Left ventricle myocardium inferior (tissue), 1 donor: ENCODE measurements at places on chromosomes 2 and 18.

GRCh38 chr2:39142904-39143605 lies 22.2 kb upstream of the SOS1 start:
- DNase-seq: no peak

- DNase-seq: no peak
Measured at GRCh38 chr2:162210385-162210784, 32.9 kb downstream of the FAP start.

- DNase-seq: no peak
Measured at GRCh38 chr2:227462972-227463931, 8.7 kb upstream of the AGFG1 start.

DNA sequence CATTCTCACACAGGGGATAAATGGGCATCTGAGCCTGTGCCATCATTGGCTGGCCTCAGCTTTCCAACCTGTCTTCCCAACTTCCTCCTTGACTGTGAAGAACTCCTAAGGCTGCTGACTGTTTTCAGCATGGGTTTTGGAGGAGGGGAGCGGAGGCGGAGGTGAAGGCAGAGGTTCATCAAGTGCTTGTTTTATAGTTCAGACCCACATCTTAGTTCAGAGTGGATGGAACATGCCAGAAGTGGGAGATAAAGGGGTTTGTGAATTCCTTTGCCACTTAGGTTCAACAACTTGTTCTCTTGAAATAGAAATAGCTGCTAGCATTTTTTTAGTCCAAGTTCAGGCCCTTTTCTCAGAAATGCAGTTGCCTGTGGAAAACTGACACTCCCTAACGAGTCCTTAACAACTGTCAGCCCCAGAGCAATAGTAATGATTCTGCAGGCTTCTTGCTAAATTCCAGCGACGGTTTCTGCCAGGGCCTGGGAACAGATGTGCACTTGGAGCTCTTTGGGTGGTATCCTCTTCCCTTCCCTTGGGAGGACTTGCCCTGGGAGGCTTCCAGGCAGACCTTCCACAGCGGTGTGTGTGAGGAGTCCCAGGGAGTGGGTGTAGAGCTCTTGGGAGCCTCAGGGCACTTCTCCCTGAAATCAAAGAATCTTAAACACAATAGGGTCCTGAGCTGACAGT lies 30.1 kb upstream of the ITGA6 start:
- DNase-seq: no peak

- DNase-seq: no peak
Measured at GRCh38 chr2:238296638-238297457, 8.4 kb upstream of the PER2 start.

- no peak for DNase-seq
Measured at GRCh38 chr2:124112206-124112605, 87.1 kb downstream of the CNTNAP5 start.

GRCh38 chr18:49447810-49448745 lies 12.4 kb downstream of the DYM start:
- no peak for DNase-seq

DNA sequence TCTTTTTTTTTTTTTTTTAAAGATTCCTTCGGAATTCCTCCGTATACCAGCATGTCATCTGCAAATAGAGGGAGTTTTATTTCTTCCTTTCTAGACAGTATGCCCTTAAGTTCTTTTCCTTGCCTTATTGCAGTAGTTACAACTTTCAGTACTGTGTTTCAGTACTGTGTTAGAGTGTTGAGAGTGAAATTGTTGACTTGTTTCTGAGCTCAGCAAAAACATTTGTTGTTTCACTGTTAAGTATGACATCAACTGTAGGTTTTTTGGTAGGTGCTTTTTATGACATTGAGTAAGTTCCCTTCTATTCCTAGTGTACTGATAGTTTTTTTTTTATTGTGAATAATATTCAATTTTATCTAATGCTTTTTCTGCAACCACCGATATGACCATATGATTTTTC lies 43.9 kb downstream of the ACVR2A start:
- DNase-seq: no peak

- no peak for DNase-seq
Measured at GRCh38 chr2:164896226-164896625, 54.6 kb upstream of the COBLL1 start.

- DNase-seq: no peak
Measured at GRCh38 chr2:220814441-220814840, 757.7 kb downstream of the EPHA4 start.

- no peak for DNase-seq
Measured at GRCh38 chr2:126228531-126228930, 427.4 kb upstream of the GYPC start.

DNA sequence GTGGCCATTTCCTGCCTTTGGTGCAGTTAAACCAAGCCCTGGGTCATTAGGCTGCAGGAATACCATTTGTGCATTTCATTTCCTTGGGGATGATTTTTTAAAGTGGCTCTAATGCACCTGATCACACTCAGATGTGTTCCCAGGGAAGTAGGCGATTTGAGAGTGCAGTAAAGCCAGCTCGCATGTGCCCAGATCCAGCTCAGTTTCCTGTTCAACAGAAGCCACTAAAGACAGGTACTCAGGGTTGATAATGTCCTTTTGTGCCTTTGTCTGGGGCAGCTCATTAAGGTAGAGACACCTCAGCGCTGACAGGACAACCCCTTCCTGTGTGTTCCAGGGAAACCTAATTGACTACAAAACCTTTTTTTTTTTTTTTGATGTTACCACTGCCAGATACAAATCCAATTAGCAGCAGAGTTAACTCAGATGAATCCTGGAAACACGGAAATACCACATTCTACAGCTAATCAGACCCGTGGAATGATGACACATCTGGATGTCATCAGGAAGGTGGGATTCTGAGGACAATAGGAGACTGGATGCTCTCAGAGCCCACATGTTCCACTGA lies 15.2 kb upstream of the CHRNA1 start:
- DNase-seq: no peak

DNA sequence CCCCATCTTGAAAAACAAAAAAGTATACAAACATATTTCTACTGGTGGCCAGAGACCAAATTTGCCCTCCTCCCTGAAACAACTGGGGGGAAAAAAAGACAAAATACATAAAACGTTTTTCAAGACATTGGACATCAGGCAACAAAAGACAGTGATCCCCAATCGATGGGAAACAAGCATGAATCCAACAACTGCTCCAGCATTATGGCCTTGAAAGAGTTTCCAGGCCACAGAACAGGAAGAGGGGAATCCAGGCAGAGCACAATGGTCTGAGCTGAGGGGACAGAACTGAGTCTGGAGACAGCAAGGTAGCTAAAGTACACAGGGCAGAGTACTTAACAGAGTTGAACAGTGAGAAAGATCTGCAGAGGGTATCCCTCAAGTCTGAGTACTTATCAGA lies 4.4 kb downstream of the CCDC88A start:
- DNase-seq: no peak

GRCh38 chr18:21099442-21099841 lies 12.2 kb downstream of the ROCK1 start:
- no peak for DNase-seq

DNA sequence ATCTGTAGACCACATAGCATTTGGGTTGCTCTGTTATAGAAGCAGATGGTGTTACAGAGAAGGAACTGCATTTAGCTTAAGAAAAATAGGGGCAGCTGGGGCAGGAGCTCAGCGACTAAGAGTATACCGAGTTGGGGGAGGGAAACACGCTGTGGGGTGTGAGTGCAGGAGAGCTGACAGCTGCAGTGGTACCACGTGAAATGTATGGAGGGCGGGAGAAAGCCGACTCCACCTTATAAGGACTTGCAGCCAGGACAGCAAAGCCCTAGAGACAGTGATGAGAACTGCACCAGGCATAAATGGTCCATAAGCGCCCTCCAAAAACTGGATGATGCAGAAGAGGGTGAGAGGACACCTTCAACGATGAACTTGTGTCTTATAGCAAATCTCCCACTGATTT lies 237.6 kb downstream of the PRKCE start:
- DNase-seq: peak; percentile 38

- no peak for DNase-seq
Measured at GRCh38 chr2:75516378-75517360, 44.1 kb downstream of the EVA1A start.

DNA sequence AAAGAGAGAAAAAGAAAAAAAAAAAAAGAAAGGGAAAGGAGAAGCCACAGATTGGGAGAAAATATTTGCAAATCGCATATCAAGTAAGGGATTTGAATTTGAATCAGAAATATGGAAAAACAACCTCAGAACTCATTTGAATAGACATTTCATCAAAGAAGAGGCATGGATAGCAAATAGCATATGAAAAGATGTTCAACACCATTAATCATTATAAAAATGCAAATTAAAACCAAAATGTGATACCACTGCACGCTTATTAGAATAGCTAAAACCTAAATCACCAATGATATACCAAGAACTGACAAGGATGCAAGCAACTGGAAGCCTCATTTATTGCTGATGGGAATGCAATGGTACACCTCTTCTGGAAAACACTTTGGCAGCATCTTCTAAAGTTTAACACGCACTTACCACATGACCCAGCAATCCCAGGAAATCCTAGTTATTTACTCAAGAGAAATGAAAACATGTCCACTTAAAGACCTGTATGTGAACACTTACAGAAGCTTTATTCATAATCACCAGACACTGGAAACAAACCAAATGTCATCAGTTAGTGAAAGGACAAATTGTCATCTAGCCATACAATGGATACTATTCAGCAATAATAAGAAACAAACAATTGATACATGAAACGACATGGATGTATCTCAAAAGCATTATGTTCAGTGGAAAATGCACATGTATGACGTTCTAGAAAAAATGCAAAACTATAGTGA lies 10.3 kb downstream of the DNER start:
- no peak for DNase-seq

- DNase-seq: no peak
Measured at GRCh38 chr2:120251880-120252224, 800 bp upstream of the RALB start.

DNA sequence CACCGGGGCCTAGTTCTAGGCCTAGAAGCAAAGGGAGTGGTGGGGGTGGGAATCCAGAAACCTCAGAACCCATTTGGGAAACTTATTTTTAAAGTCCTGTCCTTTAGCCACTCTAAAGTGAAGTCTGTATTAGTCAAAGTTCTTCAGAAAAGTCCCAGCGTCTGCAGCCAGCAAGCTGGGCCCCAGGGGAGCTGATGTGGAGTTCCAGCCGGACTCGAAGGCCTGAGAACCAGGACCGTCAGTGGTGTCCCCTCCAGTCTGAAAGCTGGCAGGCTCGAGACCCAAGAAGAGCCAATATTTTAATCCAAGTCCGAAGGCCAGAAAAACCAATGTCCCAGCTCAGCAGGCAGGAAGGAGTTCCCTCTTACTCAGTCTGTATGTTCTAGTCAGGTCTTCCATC lies 32.4 kb downstream of the ID2 start:
- DNase-seq: peak; percentile 35

DNA sequence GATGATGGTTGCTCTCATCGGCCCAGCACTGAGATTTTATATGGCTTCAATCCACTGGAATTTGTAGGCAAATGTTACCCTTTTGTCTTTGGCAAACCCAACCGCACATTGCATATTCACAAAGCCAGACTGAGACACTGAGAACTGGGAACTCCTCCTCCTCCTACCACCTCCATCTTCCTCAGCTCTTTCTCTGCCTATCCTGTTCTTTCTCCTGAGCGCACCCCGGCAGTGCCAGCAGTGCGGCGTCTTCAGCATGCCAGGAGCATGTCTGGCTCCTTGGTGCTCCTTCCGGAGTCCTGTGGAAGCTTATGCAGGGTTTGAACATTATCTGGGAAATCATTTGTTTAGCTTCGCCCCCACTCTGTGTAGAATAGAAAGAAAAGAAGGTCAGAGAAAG lies 50.8 kb downstream of the TRIB2 start:
- no peak for DNase-seq

GRCh38 chr2:230691005-230691647 lies 21.5 kb upstream of the CAB39 start:
- no peak for DNase-seq

- DNase-seq: no peak
Measured at GRCh38 chr2:217880287-217880889, 122.4 kb downstream of the TNS1 start.

DNA sequence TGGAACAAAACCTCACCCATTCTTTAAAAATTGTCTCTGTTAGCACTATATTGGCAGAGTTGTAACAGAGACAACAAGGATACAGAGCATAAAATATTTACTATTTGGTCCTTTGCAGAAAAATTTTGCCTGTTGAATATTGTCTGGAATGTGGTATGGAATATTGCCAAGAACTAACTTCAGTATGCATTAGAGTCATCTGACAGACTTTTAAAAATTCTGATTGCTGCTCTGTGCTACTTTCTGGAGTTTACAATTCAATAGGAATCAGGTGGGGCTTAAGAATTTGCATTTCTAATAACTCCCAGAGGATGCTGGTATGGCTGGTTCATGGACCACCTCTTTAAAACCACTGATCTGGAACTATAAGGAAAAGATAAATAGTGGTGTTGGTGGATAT lies 32.8 kb upstream of the NYAP2 start:
- no peak for DNase-seq

DNA sequence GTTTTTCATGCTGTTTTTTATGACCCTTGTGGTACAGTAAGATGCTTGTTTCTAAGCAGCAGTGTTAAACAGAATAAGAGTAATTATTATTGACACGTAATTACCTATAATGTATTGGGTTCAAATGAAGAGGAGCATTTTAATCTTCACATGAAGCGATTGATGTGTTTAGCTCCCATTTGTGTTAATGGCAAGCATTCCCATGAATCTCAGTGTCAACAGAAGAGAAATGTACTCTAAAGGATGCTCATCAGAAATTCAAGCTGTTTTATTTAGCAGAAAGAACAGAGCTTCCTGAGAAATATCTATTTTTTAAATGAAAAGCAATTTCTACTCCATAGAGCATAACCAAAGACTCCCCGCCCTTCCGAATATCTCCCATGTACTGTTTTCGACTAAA lies 341.3 kb upstream of the LINC00305 start:
- DNase-seq: no peak

DNA sequence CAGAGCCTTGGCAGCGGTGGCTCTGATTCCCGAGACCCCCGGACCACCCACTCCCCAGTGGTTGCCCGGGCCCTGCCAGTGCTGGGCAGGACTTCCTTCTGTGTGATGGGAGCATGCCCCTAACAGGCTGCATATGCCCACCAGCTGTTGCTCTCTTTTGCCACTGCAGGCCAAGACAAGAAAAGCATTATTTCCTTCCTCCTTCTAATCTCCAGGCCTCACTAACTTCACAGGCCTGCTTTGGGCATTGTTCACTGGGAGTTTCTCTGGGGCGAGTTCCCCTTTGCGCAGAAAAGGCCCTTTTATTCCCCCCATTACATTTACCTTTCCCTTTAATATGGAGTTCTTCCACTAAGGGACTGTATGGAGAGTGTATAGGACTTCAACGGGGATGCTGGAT lies 249.1 kb upstream of the SIX2 start:
- no peak for DNase-seq

- no peak for DNase-seq
Measured at GRCh38 chr2:70094171-70094977, 7.1 kb downstream of the PCBP1 start.
